Progenitor cell of endocrine pancreas (in vitro differentiated cells): ENCODE measurements at places on chromosomes 1 and 21. TPM values are rescaled to one million over a fixed set of nuclear protein-coding genes. Genes with fewer than 3 reads are reported as not detected.

ZNF695 gene
- 14.2 and 15.1 TPM in 2 replicates for total RNA-seq

GRCh38 chr1:116769561-116769977 is 15.3 kb downstream of the CD2 start:
- no peak for DNase-seq

GRCh38 chr1:12610305-12610935 is 7.6 kb downstream of the DHRS3 start:
- DNase-seq, result no peak

PDC gene
- total RNA-seq, result not detected in 2 replicates

DNA sequence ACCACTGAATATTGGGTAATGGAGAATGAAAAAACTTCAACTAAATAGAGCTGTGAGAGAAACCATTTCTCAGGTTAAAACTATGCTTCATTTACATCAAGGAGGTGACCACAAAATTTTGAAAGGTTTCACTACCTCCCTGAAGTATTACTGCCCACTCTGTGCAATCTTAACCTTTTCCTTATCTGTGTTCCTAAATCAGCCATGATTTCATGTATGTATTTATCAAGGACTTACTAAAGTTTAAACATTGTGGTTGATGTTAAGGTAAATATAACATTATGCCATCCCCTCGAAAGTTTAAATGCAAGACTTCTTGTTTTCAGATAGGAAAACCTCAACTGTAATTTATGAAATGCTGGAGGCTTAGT is 84.4 kb downstream of the CLEC20A start:
- no peak for DNase-seq

DNA sequence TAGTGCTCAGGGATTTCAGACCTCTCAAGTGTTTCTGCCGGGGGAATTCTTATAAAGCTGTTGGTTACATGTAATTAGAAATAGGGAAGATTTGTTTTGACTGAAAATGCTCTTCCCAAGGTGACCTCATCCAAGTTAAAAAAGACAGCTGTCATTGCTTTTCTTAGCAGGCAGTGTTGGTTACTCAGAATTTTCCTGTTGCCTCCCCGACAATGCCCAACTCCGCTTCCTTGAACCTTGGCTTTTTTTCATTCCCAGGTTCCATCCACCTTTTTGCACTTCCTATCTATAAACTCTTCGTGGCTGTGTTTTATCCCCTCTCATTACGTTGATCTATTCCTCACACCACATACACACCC is 825 bp upstream of the DPH5 start:
- no peak for DNase-seq

STX12 gene
- 24.3 and 26.1 TPM in 2 replicates for total RNA-seq

GRCh38 chr1:109371341-109371739 is 26.4 kb downstream of the SORT1 start:
- DNase-seq, result no peak

- peak; percentile 85 for DNase-seq
Observed at GRCh38 chr1:98661544-98662355, at the start of gene SNX7. SNX7 (plus strand) TSS chr1:98661721; CDS start chr1:98661732, 11 bp downstream.

CELA3B gene
- 0.58 TPM in 1 of 2 replicates, not detected in the other for total RNA-seq

- DNase-seq, result no peak
Observed at GRCh38 chr1:151327903-151328674, 873 bp upstream of the PI4KB start.

GREM2 gene
- total RNA-seq, result 0.48 and 0.73 TPM in 2 replicates

MPL gene
- 0.31 TPM in 1 of 2 replicates, not detected in the other for total RNA-seq

GRCh38 chr1:108732398-108732797 is 14.1 kb upstream of the STXBP3 start:
- DNase-seq, result no peak

AMY1A gene
- total RNA-seq, result not detected in 2 replicates

SLC45A1 gene
- 0.60 and 0.86 TPM in 2 replicates for total RNA-seq

PLA2G5 gene
- total RNA-seq, result not detected in 2 replicates

C1orf116 gene
- total RNA-seq, result 31.3 and 31.9 TPM in 2 replicates

C1orf94 gene
- total RNA-seq, result not detected in 2 replicates

CLCA4 gene
- total RNA-seq, result not detected in 2 replicates

DNA sequence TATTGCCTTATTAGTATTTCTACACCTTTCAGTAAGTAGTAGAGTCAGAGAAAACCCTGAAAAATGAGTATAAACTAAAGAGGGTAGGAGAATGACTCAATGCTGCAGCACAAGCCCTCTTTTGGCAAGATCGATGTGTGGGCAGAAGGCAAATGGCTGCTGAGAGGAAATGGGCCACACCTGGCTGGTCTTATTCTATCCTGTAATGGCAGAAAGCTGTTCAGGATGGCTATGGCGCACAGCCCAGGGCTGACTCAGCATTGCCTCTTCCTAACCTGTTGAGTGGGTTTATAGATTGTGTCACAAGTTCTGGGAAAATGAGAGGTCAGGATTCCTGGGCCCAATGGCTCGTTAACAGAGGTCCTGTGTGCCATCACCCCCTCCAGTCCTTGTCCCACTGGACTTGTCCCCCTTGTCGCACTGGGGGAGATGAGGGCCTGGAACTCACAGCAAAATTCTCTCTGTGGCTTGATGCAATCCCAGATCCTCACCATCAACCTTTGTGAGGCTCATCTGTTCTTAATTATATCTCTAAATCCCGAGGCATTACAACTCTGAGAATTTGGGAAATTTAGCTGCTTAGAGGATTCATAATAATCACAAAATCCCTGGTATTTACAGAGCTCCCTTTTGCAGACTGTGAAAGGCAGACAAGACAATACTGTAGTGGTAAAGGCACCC is 13.2 kb downstream of the HMGB4 start:
- no peak for DNase-seq

GRCh38 chr1:189880135-189880534 is 597.5 kb downstream of the BRINP3 start:
- DNase-seq, result no peak

- no peak for DNase-seq
Observed at GRCh38 chr1:46532095-46532494, 19.4 kb downstream of the KNCN start.

GRCh38 chr1:185996211-185996610 is 262.0 kb downstream of the HMCN1 start:
- no peak for DNase-seq

- no peak for DNase-seq
Observed at GRCh38 chr1:77975386-77975785, 3.5 kb downstream of the FUBP1 start.

GRCh38 chr1:89310505-89310904 is 37.8 kb upstream of the GBP5 start:
- no peak for DNase-seq

DNA sequence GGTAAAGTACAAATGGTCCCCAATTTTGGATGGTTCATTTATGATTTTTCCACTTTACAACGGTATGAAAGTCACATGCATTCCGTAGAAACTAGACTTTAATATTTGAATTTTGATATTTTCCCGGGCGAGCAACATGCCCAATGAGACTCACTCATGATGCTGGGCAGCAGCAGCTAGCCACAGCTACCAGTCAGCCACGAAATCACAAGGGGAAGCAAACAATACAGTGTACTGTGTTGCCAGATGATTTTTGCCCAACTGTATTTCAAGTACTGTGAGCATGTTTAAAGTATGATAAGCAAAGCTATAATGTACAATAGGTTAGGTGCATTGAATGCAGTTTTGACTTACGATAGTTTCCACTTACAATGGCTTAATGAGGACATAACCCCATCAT is 266.8 kb downstream of the VAV3 start:
- DNase-seq, result no peak

SPATA21 gene
- total RNA-seq, result not detected in 2 replicates

SLAMF9 gene
- not detected in 2 replicates for total RNA-seq

DNASE2B gene
- total RNA-seq, result 0.26 and 0.36 TPM in 2 replicates

CFHR4 gene
- total RNA-seq, result not detected in 2 replicates

TRIM45 gene
- 48.0 and 50.9 TPM in 2 replicates for total RNA-seq

GRCh38 chr21:44898851-44899767 is 21.6 kb downstream of the ITGB2 start:
- no peak for DNase-seq

- no peak for DNase-seq
Observed at GRCh38 chr1:37477198-37477931, 3.0 kb downstream of the ZC3H12A start.

G0S2 gene
- total RNA-seq, result 0.60 and 0.79 TPM in 2 replicates

DNA sequence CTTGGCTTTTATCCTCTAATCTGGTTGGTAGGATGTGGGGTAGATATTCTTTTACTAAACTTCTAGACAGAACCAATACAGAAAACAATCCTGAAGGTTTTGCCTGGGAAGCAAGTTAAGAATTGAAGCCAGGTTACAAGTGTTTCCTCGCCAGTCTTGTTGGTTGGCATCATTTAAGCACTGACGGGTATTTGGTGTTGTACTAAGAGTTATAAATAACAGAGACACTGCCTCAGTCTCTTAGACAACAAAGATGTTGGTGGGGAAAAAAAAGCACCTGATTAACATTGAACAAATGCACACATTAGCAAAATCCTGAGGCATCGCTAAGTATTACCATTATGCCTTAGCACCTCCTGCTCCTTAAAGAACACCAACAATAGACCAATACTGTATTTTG is 272.2 kb downstream of the BRINP2 start:
- no peak for DNase-seq
